ENCODE measurements at places on chromosomes 12 and 14. TPM values are rescaled to one million over a fixed set of nuclear protein-coding genes. Genes with fewer than 3 reads are reported as not detected.

- no peaks in the 10 kb centered on the region for H3K27me3 ChIP-seq
- peaks cover 67% of the 10 kb centered on the region for H3K4me1 ChIP-seq
- DNase-seq: no peak
- peaks cover 8% of the 10 kb centered on the region for H3K36me3 ChIP-seq
- H3K4me3 ChIP-seq: no peak overlapping the region
Observed at GRCh38 chr12:79658221-79658620, 32.5 kb downstream of the PAWR start.

- no peak for DNase-seq
- H3K27me3 ChIP-seq: no peaks in the 10 kb centered on the region
- H3K4me3 ChIP-seq: no peak overlapping the region
Observed at GRCh38 chr12:106130474-106131113, 8.2 kb downstream of the NUAK1 start.

Gene OTX2
- total RNA-seq: not detected

GRCh38 chr14:68363843-68364767 is 428.8 kb downstream of the ZFP36L1 start:
- H3K27me3 ChIP-seq: no peaks in the 10 kb centered on the region
- DNase-seq: peak; percentile 84
- H3K4me1 ChIP-seq: peaks cover 61% of the 10 kb centered on the region
- peak overlapping the region; percentile 98 for H3K27ac ChIP-seq

Gene ASB2
- total RNA-seq: not detected

Gene SIX4
- total RNA-seq: 26.0 TPM

GRCh38 chr14:74980398-74980730 is 22.4 kb upstream of the EIF2B2 start:
- H3K36me3 ChIP-seq: no peaks in the 10 kb centered on the region
- no peaks in the 10 kb centered on the region for H3K27me3 ChIP-seq
- no peak overlapping the region for H3K4me3 ChIP-seq
- DNase-seq: no peak
- H3K4me1 ChIP-seq: peaks cover 70% of the 10 kb centered on the region
- peak overlapping the region; percentile 96 for H3K27ac ChIP-seq

Data from chondrocyte (in vitro differentiated cells).